T-helper 9 cell (primary cell): ENCODE measurements at places on chromosomes 16 and 17.

DNA sequence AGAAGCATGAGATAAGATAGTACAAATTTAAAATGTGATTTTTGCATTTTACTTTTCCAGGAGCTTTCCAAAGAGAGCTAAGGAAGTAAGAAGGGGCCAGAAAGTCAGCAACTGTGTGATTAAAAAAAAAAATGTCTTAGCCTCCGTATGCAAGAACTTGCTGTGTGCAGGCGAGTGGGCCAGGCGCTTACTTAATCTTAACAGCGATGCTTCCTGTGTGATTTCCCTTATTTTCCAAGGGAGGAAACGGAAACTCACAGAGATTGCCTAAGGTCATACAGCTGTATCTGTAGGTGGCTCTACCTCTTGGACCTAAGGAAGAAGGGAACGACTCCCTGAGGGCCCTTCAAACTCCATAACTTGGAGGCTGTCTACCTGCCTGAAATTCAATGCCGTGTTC, 11.1 kb downstream of the HS3ST3B1 start:
- no peak for DNase-seq

GRCh38 chr17:51853857-51854256, 304.7 kb downstream of the CA10 start:
- no peak for DNase-seq

DNA sequence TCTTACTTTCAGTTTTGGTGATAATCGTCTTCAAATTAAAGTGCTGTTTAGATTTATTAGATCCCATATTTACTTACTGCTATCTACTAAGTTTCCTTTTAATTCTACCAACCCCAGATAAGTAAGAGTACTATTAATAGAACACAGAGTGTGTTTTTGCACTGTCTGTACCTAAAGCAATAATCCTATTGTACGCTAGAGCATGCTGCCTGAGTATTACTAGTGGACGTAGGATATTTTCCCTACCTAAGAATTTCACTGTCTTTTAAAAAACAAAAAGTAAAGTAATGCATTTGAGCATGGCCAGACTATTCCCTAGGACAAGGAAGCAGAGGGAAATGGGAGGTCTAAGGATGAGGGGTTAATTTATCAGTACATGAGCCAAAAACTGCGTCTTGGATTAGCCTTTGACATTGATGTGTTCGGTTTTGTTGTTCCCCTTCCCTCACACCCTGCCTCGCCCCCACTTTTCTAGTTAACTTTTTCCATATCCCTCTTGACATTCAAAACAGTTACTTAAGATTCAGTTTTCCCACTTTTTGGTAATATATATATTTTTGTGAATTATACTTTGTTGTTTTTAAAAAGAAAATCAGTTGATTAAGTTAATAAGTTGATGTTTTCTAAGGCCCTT, 56.8 kb downstream of the HLF start:
- DNase-seq, result no peak

- no peak for DNase-seq
Measured at GRCh38 chr16:87586201-87586782, 16.0 kb upstream of the JPH3 start.

DNA sequence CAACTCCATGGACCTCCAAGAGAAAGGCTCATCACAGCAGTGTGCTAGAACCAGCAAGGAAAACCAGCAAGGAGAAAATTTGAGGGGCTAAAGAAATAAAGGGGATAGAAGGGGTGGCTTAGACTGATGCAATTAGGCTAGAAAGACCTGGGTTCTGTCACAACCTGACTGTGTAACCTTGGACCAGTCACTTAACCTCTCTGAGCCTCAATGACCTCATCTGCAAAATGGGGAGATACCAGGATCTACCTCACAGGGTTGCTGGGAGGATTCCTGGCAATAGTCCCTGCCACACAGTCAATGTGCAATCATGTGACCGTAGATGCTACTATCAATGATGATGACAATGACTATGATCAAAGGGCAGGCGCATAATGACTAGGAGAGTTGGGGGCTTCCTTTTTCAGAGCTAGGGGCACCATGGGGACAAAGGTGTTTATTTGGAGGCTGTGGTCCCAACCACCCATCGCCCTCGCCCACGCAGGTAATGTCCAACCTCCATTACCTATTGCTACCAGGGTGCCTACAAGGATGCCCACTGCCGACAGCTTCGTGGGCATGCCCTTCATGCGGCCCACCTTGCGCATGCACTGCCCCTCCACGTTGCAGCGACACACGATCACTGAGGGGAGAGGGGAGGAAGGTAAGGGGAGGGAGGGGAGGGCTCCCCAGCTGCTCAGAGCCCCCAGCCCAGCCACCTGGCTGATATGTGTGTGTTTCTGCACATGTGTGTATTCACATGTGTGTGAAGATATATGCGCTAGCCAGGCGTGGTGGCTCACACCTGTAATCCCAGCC, 9.7 kb downstream of the CDH16 start:
- DNase-seq, result no peak

DNA sequence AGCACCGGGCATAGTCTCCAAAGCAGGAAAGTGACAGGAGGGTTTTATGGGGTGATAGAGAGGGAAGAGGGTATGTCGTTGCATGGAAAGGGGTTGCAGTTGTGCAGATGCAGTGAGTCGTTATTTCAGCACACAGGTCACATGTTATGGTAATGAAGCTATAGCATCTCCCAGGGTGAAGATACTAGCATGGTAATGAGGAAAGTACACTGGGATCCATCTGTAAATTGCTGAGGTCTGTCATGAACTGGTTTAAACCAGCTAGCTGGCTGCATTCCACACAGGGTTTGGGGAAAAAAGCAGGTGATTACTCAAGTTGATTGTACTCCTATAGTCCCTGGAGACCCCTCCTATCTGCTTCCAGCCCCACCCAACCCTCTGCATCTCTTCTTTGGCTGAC, 11.7 kb downstream of the COX11 start:
- no peak for DNase-seq

DNA sequence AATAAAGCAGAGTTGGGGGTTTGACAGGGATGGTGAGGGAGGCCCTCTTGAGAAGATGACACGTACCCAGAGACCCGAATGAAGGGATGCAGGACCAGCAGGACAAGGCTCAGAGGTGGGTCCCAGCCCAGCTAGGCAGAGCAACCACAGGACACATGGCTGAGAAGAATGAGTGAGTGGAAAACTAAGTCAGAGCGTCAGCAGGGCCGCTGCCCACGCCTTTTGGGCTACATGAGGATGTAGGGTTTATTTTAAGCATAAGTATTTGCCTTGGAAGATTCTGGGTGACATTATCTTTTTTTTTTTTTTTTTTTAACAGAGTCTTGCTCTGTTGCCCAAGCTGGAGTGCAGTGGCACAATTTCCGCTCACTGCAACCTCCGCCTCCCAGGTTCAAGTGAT, 176.0 kb downstream of the TMEM132E start:
- no peak for DNase-seq

DNA sequence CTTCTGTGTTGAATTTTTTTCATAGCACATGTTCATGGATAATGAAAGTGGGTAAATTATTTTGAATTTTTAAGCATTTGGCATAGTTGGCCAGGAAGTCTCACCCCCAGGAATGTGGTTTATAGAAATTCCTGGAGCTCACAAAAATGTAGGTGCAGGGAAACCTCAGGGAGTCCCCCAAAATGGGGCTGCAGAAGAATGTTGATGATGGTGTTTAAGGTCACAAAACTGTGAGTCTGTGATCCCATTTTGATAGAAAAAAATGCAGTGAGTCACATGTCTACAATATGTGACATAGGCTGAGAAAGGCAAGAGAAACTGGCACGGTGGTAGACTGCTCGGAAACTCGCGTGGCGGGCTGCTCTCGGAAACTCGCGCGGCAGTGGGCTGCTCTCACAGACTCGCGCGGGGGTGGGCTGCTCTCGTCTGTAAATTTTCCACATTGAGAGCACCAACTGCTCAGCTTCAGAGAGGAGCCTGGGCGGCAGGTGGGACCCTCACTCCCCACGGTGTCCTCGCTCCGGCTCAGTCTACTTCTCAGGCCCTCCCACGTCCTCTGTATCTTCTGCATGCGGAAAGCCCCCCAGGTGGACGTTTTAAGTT, 18.7 kb upstream of the MC1R start:
- no peak for DNase-seq

DNA sequence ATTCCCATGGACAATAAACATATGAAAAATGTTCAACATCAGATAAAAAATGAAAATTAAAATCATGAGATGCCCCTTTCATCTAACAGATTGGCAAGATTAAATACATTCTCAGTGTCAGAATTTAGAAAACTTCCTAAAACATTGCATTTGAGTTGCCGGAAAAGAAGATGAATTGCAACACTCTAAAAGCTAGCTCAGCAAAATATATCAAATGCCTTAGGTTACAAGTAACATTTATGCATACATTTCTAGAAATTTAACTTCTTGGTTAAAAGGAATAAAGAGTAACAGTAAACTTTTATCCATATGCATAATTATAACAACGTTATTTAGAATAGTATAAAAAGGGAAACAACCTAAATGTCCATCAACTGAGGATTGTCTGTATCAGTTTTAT, 239.0 kb downstream of the PMP22 start:
- DNase-seq, result no peak

DNA sequence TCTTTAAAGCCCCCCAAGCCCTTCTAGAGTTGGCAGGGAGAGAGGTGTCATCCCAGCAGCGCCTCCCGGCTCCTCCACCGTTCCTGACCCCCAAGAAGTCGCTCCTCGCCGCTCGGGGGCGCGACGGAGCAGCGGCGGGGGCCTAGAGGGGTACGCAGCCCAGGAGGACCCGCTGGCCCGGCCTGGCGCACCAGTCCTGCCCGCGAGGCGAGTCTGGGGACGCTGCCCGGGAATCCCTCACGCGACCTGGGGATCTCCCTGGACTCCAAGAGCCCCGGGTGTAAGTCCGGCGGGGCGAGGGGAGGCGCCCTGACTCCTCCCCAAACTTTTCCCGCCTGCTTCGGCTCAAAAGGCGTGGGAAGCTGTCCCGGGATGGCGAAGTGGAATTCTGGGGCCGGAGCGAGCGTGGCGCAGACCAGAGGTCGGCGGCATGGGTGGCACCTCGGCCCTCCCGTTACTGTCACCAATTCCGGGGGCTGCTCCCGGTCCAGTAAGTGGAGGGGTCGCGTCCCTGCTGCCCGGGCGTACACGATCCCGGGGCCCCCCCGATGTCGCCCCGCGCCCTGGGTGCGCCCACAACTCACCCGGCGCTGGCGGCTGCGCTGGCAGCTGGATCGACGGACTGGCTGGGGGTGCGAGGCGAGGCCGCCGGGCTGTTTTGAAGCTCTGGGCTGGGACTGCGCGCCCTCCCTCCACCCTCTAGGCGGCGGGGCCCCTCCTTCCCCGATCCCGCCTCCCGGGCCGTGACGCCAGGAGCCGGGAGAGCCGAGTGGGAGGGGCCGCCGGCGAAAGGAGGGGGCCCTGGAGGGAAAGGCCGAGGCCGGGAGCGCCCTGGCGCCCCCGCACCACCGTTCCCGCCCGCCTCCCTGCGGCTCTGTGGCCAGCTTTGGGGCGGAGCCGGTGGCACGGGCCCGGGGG, at the start of gene EMP2:
Gene EMP2, minus strand, starts transcription at position 634 of the 918 bp plus-strand sequence. CDS start 32,981 bp downstream, outside the sequence.
- DNase-seq, result no peak

DNA sequence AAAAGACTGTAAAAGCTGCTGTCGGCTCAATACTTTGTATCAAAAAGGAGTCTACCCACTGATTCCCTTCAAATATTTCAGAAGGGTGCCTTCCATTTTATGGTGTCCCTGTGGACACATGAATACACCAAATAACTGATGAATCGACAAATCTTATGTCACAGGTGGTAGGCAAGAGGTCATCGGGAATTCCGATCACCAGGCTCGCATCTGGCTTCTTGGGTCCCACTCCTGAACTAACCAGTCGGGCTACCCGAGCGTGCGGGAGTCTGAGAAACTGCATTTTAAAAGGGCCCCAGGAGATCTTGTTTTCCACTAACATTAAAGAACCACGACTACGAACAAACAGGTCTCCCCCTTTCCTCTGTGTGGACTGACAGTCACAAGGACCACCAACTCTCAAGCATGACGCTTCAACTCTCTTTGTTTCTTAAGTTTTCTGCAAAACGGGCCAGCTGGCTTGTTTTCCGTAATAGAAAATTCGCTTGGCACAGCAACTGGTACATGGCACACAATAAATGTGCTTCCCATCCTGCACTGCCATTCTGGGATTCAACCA, 873 bp downstream of the PSME3IP1 start:
- DNase-seq, result no peak

DNA sequence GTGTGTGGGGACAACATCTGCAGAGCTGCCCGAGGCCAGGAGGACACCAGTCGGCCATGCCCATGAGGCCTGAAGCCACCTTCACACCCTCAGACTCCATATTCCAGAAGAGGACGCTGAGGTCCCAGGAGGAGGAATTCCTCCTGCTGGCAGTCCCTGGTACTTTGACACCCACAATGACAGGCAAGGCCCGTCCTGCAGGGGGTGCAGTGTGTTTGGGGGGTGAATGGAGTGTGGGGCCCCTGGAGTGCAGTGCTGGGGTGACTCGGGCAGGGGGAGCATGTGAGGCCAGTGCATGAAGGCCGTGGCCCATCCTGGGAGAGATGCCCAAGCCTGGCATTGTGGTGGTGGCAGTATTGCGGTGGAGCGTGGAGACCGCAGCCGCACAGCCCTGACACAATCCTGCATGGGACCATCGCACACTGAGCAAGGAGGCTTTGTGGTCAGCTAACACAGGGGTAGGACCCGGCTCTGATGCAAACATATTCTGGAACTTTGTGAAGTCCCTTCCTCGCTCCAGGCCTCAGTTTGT, 52.2 kb downstream of the ZDHHC7 start:
- no peak for DNase-seq

DNA sequence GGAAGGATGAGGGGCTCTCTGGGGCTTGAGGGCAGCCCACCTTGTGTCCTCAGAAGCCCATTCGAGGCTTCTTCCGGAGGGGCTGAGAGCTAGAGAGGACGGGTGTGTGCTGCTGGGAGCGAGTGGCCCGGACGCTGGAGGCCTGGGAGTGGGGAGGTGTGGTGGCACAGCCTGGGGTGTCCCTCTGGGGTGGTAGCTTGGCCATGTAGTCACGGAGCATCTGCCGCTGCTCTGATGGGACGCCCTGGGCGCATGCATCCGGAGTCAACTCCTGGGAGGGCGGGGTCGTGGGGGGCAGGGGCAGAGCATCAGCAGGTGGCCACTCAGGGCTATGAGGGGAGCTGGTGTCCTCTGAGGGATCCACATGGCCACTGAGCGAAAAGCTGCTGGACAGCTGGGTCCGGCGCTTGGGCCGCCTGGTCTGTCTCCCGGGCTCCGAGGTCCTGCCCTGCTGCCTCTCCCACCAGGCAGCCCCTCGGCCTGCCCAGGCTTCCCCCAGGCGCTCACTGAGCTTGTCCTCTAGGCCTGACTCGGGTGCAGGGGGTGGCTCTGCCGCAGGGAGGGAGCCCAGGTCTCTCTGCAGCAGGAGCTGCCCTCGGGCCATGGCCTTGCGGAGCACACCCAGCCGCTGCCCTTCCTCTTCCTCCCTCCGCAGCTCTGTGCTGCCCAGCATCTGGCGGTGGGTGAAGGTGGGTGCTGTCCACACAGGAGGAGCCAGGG, 7.8 kb downstream of the TAF1C start:
- DNase-seq, result no peak
